ENCODE measurements at places on chromosomes 4 and X. TPM values are rescaled to one million over a fixed set of nuclear protein-coding genes. Genes with fewer than 3 reads are reported as not detected.

DNA sequence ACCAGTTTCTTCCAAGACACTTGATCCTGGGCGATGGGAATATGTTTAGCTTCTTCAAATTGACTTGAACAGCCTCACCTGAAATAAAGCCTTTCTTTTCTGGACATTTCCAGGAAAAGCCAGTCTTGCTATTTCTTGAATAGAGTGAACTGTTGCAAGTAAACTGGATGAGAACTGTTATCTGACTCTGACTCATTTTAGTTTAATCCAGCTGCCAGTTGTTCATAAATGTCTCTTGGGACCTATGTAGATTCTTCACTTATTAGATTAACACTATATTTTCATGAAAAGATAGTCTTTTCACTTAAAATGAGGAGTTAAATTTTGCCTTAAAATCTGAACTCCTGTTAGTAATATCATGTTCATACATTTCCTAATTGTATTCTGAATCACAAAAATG lies 615.4 kb upstream of the GALNT7 start:
- no peak for DNase-seq

Gene N4BP2
- total RNA-seq = 8.3 TPM

Gene FAM156B
- 16.5 TPM for total RNA-seq

Gene PITX2
- total RNA-seq = 0.77 TPM

Gene ADRA2C
- total RNA-seq = 0.32 TPM

Gene IDS
- total RNA-seq = 29.9 TPM

Gene LNX1
- not detected for total RNA-seq

DNA sequence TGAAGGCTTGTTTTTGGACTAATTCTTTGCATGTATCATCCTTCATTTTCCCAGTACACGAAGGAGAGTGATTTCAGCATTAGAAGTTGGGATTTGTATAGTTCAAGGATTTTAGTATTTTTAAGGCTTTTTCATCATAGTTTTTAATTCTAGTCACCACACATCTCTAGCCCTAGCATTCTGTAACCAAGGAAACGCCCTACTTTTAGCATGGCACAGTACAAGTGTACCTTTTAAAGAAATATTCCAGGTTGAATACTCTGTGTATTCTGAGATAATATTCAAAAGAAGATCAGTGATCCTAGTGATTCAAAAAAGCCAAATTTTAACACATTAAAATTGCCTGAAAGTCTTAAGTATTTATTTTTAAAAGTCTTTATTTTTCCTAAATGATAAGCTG lies 150.5 kb downstream of the RAP1GDS1 start:
- no peak for DNase-seq

DNA sequence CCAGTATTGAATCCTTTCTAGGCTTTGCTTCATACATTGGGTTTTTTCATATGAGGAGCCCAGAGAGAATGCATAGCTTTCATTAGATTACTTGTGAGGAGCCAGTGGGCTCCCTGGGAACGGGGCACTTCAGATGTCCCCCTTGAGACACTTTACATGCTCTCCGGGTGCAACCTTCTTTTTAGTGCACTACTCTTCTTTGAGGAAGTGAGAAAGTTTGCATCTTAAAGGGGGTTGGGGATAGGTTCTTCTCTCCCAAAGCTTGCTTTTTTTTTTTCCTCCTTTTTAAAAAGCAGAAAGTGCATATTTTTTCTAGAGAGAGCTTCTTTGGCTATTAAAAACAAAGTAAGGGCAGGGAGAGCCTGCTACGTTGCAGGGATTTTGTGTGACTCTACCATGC lies 4.3 kb downstream of the HADH start:
- DNase-seq = no peak

Gene DDIT4L
- 0.23 TPM for total RNA-seq

DNA sequence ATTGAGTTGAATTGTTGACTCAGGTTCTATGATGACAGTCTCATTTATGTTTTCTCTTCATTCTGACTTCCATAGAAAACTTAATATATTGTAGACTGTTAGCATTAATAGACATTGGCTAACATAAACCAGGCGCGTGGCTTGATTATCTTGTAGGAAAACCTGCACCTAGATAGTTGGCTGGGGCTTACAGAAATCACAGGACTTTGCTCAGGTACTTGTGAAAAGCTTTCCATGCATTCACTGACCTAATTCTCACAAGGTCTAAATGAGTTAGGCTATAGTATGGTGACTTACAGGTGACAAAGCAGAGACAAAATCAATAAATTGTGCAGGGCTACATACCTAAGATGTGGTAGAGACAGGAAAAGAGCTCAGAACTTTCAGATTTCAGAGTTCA lies 212.8 kb downstream of the GPAT3 start:
- no peak for DNase-seq

- no peak for DNase-seq
These were observed 139.1 kb upstream of the PLAC1 start for GRCh38 chrX:134797390-134797700.

- no peak for DNase-seq
These were observed 157.2 kb downstream of the CFAP299 start for GRCh38 chr4:80492761-80493160.
